GM23338 (cell line): ENCODE measurements at places on chromosomes 4 and X.

- H3K36me3 ChIP-seq, result no peaks in the 10 kb centered on the region
- DNase-seq, result no peak
- no peak overlapping the region for H3K4me3 ChIP-seq
- H3K27ac ChIP-seq, result no peak overlapping the region
These were observed 329.1 kb upstream of the SMIM31 start for GRCh38 chr4:164424846-164425245.

DNA sequence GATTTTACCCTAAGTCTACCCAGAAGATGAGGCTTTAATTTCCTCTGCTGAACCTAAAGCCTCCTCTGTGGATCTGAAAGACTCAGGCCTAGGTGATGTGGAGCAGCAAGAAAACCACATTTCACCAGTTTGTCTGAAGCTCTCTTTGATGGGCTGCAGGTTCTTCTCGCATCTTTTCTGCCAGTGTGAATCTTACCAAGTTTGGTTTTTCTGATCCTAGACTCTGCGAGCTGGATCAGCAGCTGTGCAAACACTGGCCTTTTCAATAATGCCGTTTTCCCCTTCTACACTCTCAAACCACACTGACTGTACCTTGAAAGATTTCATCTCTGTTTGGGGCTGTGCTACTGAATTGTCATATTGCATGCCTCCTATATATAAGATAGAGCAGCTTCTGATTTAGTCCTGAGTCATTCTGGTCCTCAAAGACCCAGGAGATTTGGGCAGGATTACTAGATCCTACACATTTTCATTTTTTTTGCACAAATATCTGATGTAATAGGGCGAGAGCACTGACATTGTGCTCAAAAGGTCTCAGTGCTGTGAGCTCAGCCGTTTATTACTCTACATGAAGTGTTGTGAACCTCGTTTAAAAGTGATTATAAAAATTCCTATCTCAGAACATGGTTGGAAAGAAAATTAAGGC, 133.6 kb upstream of the FAM9C start:
- no peak overlapping the region for H3K27ac ChIP-seq
- DNase-seq, result no peak
- no peaks in the 10 kb centered on the region for H3K4me1 ChIP-seq
- H3K4me3 ChIP-seq, result no peak overlapping the region
- no peaks in the 10 kb centered on the region for H3K36me3 ChIP-seq

- H3K27me3 ChIP-seq, result no peaks in the 10 kb centered on the region
- no peak overlapping the region for H3K27ac ChIP-seq
- H3K4me3 ChIP-seq, result no peak overlapping the region
- no peaks in the 10 kb centered on the region for H3K4me1 ChIP-seq
These were observed 193.9 kb upstream of the GPC4 start for GRCh38 chrX:133609166-133609565.

DNA sequence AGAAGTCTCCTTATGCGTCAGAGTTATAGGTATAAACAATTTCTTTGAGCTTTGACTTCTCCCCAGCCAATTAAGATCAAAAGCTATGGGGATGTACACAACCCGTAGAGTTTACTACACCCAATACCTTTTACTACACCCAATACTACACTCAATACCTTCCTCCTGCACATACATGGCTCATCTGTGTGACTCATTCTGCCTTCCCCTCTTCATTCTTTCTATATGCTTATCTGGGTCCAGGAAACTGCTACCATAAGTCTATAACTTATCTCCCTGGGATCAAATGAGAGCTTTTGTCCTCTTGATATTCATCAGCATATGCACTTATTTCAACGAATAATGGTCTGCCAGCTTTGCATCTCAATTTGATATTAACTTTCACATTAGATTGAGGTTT, 28.2 kb downstream of the ANKRD50 start:
- H3K27me3 ChIP-seq, result no peaks in the 10 kb centered on the region
- H3K4me1 ChIP-seq, result peaks cover 24% of the 10 kb centered on the region
- no peaks in the 10 kb centered on the region for H3K36me3 ChIP-seq
- H3K27ac ChIP-seq, result no peak overlapping the region
- no peak for DNase-seq

- no peaks in the 10 kb centered on the region for H3K27me3 ChIP-seq
- H3K4me3 ChIP-seq, result no peak overlapping the region
- H3K36me3 ChIP-seq, result no peaks in the 10 kb centered on the region
- peaks cover 5% of the 10 kb centered on the region; the same call in 1 of the 2 replicates for H3K4me1 ChIP-seq
- H3K27ac ChIP-seq, result no peak overlapping the region
These were observed 12.8 kb upstream of the ELOVL6 start for GRCh38 chr4:110211007-110211769.

DNA sequence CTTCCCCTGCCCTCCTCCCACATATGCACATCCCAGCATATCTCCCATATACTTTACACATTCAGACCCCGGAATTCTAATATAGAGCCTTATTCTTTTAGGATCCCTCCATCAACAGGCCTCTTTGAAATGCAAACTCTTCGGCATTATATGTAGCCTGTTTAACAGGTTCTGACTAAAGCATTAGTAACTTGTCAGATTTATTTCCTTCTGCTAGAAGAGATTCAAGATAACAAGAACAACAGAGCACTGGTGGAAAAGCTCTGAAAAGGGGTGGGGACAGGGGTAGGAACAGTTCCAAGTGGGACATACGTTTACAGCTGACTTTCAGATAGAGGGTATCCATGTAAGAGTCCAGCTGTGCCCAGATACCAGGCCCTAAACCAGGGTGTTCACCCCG, 31.7 kb upstream of the PRPS1 start:
- no peak for DNase-seq
- H3K27me3 ChIP-seq, result no peaks in the 10 kb centered on the region
- peaks cover 4% of the 10 kb centered on the region; the same call in 1 of the 2 replicates for H3K4me1 ChIP-seq

- H3K36me3 ChIP-seq, result no peaks in the 10 kb centered on the region
- DNase-seq, result no peak
- no peaks in the 10 kb centered on the region for H3K27me3 ChIP-seq
- H3K27ac ChIP-seq, result no peak overlapping the region
- H3K4me1 ChIP-seq, result no peaks in the 10 kb centered on the region
These were observed 167.0 kb upstream of the PCDH7 start for GRCh38 chr4:30553151-30553550.

DNA sequence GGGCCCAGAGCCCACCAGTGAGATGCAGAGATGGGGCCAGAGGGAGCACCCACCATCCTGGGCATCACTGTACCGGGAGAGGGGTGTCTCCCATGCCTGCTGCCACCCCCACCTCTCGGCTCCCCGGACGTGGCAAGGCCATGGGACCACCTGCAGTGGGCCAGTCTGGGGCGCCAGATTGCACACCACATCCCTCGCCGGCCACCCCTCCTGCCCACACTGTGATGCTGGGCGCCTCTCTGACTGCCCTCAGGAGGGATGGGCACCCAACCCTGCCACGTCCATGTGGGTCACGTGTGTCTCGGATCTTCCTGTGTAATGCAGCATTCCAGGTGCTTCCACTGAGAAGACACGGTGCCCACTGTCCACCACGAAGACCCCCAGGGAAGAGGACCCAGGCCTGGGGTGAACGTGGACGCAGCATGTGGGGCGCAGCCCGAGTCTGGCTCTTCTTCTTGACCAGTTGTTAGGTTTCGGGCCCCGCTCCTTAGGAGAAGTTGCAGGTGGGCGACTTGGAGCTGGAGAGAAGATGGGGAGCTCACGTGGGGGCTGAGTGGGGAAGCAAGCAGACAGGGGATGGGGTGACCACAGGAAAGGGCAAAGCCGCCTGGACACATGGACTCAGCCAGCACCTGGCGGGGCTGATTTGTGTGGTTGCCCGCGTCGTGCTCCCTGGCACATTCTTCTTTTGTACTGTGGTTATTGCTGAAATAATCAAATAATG, 47.7 kb downstream of the ZFYVE28 start:
- H3K4me3 ChIP-seq, result no peak overlapping the region
- H3K4me1 ChIP-seq, result no peaks in the 10 kb centered on the region
- DNase-seq, result no peak
- H3K36me3 ChIP-seq, result no peaks in the 10 kb centered on the region

DNA sequence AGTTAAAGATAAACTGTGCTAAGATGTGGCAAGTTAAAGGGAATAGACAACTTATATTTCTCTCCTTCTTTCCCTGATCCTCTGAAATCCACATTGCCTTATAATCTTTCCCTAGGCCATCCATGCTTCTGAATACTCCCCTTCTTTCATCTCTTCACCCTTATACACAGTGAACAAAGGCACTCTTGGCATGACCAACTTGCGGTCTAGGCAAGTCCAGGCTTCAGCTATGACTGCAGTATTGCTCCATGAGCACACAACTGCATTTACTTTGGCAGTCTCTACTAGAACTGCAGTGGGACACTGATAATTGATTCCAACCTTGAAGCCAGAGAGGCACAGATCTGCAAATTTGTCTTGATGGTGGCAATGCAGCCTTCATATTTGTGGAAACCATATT, 24.2 kb upstream of the UBA6 start:
- DNase-seq, result no peak
- H3K27ac ChIP-seq, result no peak overlapping the region
- no peak overlapping the region for H3K4me3 ChIP-seq
- no peaks in the 10 kb centered on the region for H3K27me3 ChIP-seq
- no peaks in the 10 kb centered on the region for H3K36me3 ChIP-seq

- H3K27ac ChIP-seq, result no peak overlapping the region
- DNase-seq, result no peak
- H3K4me1 ChIP-seq, result no peaks in the 10 kb centered on the region
- H3K36me3 ChIP-seq, result no peaks in the 10 kb centered on the region
- H3K4me3 ChIP-seq, result no peak overlapping the region
These were observed 25.6 kb downstream of the ZMAT1 start for GRCh38 chrX:101906136-101906796.

GRCh38 chr4:186878203-186878776, 154.6 kb upstream of the FAT1 start:
- H3K36me3 ChIP-seq, result no peaks in the 10 kb centered on the region
- no peak for DNase-seq
- H3K27ac ChIP-seq, result no peak overlapping the region
- H3K4me1 ChIP-seq, result no peaks in the 10 kb centered on the region

DNA sequence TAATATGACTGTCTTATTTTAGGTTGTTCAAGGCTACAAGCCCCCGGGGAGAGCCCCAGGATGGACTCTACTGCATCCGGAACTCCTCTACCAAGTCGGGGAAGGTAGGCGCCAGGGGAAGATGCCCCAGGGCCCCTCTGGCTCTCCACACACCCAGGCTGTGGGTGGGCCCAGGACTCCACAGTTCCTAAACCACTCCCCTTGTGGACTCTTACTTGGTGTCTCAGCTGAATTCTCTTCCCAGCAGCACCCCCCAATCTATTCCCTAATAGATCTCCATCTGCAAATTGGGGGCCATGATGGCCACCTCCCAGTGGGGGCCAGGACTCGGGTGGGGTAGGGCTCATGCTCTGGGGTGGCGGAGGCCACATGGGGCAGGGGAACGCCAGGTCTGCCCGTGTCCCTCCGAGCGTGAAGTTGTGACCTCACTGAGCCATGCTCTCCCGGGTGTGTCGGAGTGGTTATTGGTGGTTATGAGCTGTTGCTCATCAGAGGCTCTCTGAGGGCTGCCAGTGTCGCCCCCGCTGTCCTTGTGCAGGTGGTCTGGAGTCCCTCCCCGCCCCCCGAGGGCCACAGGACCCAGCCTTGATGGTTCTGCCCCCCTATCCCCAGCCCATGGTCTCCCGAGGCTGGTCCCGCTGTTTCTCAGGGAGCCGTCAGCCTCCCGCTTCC, 11.2 kb upstream of the ADD1 start:
- no peaks in the 10 kb centered on the region for H3K27me3 ChIP-seq
- H3K4me3 ChIP-seq, result no peak overlapping the region
- H3K27ac ChIP-seq, result no peak overlapping the region
- DNase-seq, result no peak
- peaks cover 9% of the 10 kb centered on the region for H3K4me1 ChIP-seq

DNA sequence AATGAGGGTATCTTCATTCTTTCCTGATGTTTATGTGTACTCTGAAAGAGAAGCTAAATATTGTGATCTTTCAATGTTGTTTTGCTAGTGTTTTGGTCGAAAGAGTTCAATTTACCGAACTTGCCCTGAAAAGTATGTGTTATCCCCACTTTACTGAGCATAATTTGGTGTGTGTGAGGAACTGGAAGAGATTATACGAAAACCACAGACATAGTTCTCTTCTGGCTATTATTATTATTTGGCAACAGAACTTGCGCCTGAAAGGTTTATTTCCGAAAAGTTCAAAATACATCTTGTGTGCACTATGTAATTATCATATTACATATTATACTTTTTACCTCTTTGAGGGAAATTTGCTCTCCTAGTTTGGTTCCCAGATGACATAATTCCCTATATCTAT, 232.5 kb upstream of the INTU start:
- no peak overlapping the region for H3K27ac ChIP-seq
- H3K27me3 ChIP-seq, result no peaks in the 10 kb centered on the region
- no peak overlapping the region for H3K4me3 ChIP-seq

GRCh38 chr4:119652998-119653397, 24.4 kb upstream of the PDE5A start:
- H3K36me3 ChIP-seq, result no peaks in the 10 kb centered on the region
- no peaks in the 10 kb centered on the region for H3K4me1 ChIP-seq
- no peak for DNase-seq
- no peak overlapping the region for H3K27ac ChIP-seq
- no peak overlapping the region for H3K4me3 ChIP-seq

GRCh38 chr4:139951021-139951420, 203.0 kb downstream of the MAML3 start:
- no peak for DNase-seq
- no peaks in the 10 kb centered on the region for H3K36me3 ChIP-seq
- no peak overlapping the region for H3K4me3 ChIP-seq
- no peak overlapping the region for H3K27ac ChIP-seq

- peaks cover 33% of the 10 kb centered on the region for H3K27me3 ChIP-seq
- no peak within 1 kb of the TSS for H3K27ac ChIP-seq
- peak; percentile 84 for DNase-seq
- H3K4me1 ChIP-seq, result peaks cover 12% of the 10 kb centered on the region; the same call in 1 of the 2 replicates
- no peaks in the 10 kb centered on the region for H3K36me3 ChIP-seq
These were observed at the start of gene NHS for GRCh38 chrX:17374619-17375366. Gene NHS (plus strand): TSS chrX:17375200. CDS start chrX:17375758, 558 bp downstream.

DNA sequence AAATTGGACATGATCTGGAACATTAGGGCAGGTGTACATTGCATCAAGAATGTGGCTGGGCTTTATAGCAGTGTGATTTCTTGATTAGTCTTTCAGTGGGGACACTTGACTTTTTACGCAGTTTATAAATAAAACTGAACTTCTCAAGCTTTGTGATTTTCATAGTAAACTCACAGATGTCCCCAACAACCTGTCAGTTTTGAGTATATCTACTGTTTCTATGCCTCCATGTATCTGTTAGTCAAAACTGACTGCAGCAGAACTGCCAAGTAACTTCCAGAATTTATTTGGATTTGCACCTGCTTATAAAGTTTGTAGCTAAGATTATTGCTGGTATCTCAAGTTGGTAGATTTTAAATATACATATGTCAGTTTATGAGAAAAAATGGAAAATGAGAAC, 20.0 kb downstream of the PTTG2 start:
- no peaks in the 10 kb centered on the region for H3K27me3 ChIP-seq
- no peak overlapping the region for H3K4me3 ChIP-seq
- no peak overlapping the region for H3K27ac ChIP-seq
- H3K36me3 ChIP-seq, result no peaks in the 10 kb centered on the region
- peaks cover 51% of the 10 kb centered on the region for H3K4me1 ChIP-seq

DNA sequence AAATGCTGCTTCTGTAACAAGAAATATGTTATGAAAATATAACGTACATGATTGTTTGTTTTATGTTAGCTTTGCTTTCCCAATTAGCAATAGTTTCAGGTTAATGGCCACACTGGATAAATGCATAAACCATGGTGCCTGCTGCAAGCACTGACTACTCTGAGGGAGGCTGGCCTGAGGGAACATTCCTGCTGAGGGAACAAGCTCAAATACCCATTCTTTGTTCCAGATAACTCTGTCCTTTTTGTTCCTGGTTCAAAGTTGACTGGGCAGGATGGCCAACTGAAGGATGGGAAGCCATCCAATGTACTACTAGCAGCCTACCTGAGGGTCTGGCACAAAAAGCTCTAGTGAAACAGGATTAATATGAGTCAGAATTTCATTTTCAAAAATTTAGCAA, 37.5 kb downstream of the NUP62CL start:
- no peaks in the 10 kb centered on the region for H3K4me1 ChIP-seq
- DNase-seq, result no peak
- H3K27me3 ChIP-seq, result no peaks in the 10 kb centered on the region
- H3K4me3 ChIP-seq, result no peak overlapping the region
- no peak overlapping the region for H3K27ac ChIP-seq
